ENCODE measurements at places on chromosomes 5 and 9.

GRCh38 chr5:149341876-149342275 is 3.4 kb upstream of the GRPEL2 start:
- no peak for DNase-seq

DNA sequence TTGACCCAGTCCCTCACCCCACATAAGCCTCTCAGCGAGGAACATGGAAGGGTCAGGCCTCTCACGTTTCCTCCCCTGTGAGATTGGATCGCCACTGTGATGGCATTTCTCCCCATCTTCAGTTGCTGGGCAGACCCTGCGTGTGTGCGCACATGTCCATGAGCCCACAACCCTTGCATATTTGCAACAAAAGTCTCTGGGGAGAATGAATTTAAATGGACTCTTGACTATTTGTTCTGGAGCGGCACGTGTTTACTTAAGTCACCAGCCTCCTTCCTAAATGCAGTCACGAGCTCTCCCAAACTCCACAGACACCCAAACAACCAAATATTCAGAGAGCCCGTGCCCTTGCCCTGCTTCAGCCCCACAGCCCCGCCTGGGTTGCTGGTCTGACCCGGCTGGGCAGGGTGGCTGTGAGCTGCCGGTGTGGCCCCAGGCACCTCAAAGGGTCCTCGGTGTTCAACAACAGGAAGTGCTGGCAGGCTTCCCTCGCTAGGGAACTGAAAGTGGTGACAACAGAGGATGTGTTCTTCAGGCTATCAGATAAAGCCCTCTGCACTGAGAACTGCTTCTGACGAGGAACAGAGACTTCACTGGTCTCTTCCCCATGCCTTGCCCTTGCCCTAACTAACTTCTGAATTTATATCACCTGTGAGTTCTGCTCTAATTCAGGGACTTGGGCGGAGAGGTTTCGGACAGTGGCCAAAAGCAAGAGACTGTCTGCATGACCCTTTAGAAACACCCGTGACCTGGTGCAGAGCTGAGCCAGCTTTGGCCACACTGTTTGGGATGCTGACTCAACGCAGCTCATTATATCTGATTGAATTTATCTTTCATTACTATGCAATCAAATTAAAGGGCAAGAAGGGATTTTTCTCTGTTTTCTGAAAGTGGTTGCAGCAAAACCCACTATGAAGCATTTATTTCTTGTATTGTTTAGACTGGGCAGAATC is 19.2 kb upstream of the CD180 start:
- DNase-seq, result peak; percentile 53

DNA sequence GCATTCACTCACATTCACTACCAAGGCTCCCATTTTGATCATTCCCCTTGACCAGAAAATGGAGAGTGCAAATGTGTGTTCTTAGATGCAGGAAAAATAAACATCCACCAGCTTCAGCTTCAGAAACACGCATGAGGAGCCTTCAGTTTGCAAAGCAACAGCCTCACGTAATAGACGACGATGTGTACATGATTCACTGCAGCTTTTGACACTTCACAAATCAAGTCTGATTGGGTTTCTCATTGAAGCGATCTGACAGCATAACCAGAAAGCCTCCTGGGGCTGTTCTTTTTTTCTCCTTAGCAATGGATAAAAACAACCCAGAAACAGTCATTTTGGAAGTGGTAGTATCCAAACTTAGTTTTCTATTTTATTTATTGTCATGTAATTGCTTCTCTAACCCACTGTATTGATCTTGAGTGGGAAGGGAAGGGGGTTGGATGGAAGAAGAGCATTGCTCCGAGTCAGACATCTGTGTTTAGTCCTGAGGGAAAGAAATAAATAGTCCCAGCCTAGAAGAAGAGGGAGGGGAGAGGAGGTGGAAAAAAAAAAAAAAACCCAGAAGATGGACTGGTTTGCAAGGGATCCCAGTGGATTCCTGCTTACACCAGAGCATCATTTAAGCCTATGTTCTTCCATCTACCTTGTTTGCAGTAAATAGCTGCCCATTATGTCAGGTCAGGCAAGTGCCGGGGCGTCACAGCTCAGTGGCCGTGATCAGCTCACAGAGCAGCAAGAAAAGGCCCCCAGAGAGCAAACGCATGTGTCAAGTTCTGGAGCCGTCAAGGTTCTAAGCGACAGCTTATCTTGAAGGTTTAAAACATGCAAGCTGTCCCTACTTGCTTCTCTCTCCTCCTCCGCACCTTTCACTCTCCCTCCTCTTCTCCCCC is 190.2 kb upstream of the SNX2 start:
- peak; percentile 4 for DNase-seq

- DNase-seq, result no peak
Measured at GRCh38 chr9:83242066-83242465, 179.1 kb upstream of the RASEF start.

GRCh38 chr5:111999286-111999685 is 242.3 kb upstream of the NREP start:
- DNase-seq, result no peak

GRCh38 chr9:32839013-32839885 is 55.9 kb downstream of the TMEM215 start:
- DNase-seq, result no peak

- DNase-seq, result no peak
Measured at GRCh38 chr5:82386576-82386975, 108.4 kb upstream of the RPS23 start.

DNA sequence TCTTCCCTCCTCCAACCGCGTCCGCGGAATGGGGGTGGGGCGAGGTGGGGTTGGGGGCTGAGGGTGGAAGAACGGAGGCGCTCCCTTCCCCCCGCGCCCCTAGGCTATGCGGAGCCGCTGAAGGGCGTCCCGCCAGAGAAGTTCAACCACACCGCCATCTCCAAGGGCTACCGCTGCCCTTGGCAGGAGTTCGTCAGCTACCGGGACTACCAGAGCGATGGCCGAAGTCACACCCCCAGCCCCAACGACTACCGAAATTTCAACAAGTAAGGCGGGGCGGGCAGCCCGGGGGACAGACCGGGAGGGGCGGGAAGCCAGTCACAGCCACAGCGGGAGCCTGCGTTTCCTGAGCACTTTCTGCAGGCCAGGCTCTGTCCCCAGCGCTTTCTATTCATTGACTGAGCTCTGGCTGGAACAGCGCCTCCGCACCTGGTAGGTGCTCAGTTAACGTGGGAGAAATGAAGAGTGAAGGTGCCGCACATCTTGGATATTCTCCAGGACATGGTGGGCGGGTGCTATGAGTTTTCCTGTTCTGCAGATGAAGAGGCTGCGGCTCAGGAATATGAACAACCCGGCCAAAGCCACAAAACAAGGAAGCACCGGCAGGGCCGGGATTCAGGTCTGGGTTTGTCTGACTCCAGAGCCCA is 11.3 kb downstream of the MYOZ3 start:
- no peak for DNase-seq

GRCh38 chr9:106557996-106558667 is 304.8 kb upstream of the ZNF462 start:
- DNase-seq, result no peak

GRCh38 chr9:7802666-7803065 is 3.1 kb upstream of the DMAC1 start:
- DNase-seq, result no peak

DNA sequence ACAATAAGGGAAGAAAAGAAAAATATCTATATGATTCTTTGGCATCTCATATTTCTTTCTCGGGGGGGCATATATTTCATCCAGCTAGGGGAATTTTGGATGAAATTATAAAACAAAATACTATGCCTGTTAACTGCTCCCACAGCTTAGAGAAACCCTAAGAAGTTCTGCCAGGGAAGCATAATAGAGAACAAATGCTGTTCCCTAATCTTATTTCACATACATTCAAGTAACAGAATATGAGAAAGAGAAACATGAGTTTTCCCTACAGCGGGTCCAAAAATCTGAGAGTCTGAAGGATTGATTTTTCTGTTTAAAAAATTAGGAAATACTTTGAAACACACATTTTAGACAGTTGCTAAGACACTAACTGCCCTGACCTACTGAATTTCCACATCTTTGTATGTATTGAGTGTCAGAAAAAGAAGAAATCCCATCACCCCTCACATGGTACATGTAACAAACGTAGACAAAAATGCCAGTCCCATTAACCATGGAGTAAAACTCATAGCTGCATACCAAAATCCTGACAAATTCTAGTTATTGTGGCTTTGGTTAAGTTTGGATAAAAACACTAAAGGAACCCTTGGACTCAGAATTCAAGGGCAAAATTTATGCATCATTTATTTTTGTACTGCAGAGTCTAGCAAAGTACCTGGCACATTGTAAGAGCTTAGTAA is 620.2 kb upstream of the DMAC1 start:
- no peak for DNase-seq

DNA sequence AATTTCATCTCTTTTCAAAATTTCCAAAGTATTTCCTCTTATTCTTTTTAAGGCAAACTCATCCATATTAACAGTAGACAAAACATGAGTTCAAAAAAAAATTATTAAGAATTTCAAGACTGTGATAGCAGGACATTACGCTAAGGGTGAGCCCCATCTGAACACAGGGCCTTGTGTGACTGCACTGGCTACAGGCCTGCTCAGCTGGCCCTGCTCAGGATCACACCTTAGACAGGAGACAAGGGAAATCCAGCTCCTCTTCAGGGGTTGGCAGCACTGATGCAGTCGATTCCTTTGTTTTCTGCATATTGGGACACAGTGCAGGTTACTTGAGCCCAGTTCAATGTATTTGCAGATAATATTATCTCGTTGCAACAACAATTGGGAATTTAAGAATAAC is 444.7 kb downstream of the PLK2 start:
- no peak for DNase-seq

DNA sequence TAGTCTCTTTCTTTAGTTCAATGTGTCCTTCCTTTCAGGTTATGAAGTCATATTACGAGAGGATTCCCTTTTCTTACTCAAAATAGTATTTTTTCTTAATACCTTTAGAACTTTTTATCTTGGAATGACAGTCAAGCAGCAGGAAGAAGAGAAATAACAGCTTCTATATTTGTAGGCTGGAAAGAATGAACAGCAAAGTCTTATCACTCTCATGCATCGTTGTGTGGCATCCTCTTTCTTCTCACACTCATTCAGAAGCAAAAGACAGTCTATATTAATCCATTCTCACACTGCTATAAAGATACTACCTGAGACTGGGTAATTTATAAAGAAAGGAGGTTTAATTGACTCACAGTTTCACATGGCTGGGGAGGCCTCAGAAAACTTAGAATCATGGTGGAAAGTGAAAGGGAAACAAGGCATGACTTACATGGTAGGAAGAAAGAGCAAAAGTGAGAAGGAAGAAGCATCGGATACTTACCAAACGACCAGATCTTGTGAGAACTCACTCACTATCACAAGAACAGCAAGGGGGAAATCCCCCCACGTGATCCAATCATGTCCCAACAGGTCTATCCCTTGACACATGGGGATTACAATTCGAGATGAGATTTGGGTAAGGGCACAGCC is 1646.1 kb upstream of the CDH6 start:
- DNase-seq, result no peak

- no peak for DNase-seq
Measured at GRCh38 chr5:78754655-78755054, 106.1 kb upstream of the LHFPL2 start.

DNA sequence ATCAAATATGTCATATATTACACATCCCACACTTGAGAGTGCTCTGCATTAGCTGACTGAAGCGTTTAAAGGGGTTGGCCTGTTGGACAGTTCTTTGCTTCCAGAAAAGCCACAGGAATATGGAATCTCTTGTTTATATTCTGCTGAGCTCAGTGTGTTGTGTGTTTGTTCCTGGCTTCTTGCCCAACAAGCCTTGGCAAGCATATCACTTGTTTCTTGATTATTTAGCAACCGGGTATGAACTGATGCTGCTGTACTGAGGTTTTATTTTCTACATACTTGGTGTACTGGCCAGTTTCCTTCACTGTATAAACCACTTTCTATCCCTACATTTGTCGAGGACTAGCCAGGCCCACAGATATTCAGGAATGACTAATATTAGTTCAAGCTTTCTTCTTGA is 378.9 kb downstream of the KCTD16 start:
- peak; percentile 61 for DNase-seq

DNA sequence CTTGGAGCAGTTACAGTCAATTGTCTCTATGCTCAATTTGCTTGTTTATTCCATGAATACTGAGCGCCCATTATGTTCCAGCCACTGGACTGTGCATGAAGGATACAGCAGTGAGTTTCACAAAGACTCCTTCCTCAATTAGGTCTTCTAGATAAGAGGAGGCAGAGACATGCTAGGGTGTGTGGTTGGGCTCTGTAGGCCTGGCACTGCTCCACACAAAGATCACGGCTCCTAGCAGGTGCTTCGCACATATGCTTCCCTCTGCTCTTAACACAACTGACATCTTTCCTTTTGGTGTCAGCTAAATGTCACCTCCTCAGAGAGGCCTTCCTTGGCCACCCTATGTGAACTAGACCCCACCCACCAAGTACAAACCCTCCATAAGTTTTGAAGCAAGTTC is 10.9 kb downstream of the IL12B start:
- DNase-seq, result no peak

GRCh38 chr9:80843028-80843427 is 846.3 kb downstream of the TLE1 start:
- no peak for DNase-seq

GRCh38 chr5:129664336-129664937 is 83.5 kb upstream of the MINAR2 start:
- no peak for DNase-seq

- no peak for DNase-seq
Measured at GRCh38 chr5:4777435-4777834, 362.7 kb upstream of the ADAMTS16 start.

GRCh38 chr9:18478501-18479361 is 4.8 kb downstream of the ADAMTSL1 start:
- DNase-seq, result no peak

DNA sequence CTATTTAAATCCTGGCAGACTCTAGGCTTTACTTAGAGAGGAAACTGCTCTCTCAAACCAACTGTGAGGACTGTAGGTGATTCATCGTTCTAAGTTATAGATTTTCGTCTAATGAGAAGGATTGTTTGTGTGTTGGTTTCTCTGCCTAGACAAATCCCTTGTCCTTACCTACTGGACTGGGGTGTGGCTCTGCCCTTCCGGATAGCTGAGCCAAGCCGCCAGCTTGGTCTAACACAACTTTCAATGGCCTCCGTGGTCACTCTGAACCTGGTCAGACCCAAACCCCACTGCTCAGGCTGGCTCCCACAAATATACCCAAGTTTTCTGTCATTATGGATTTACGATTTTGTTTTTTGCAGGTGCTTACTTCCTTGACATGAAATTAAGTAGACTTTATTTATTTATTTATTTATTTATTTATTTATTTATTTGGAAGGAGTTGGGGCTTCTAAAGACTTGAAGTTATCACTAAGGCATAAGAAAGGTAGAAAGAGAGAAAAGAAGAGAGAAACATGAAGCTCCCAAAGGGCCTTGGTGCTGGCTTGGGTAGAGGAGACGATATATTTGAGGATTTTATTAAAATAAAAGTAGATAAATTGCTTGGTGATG is 19.0 kb downstream of the CARTPT start:
- DNase-seq, result no peak

GRCh38 chr5:674630-675011 is 18.5 kb downstream of the TPPP start:
- no peak for DNase-seq

DNA sequence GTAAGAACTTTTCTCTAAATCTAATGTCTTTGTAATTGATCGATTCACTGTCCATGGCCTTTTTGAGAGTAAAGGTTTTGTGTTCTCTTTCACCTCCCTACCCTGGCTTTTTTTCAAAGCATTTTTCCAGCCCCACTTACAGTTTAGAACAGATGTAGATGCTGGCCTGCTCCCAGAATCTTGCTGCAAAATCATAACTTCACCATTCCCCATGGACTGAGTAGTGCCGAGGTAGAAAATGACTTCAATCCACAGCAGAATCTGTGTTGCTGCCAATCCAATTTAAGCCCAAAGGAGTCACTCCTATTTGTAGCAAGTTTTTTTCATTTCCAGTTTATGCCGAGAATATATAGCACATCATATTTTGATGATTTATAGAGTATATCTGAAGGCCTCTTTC is 46.5 kb upstream of the CEMIP2 start:
- peak; percentile 89 for DNase-seq

Data from muscle of arm (tissue), 14 donors.